ENCODE measurements at places on chromosomes 16 and 17.

GRCh38 chr17:44559634-44560554 is 2.6 kb downstream of the FZD2 start:
- no peak for DNase-seq

DNA sequence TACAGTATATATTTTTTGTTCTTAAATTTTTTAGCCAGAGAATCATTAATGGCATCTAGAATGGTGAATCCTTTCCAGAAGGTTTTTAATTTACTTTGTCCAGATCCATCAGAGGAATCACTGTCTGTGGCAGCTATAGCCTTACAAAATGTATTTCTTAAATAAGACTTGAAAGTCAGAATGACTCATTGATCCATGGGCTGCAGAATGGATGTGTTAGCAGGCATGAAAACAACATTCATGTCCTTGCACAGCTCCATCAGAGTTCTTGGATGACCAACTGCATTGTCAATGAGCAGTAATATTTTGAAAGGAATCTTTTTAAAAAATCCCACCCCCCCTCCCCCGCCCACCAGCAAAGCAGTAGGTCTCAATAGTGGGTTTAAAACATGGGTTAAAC is 51.4 kb downstream of the CACNG1 start:
- no peak for DNase-seq

DNA sequence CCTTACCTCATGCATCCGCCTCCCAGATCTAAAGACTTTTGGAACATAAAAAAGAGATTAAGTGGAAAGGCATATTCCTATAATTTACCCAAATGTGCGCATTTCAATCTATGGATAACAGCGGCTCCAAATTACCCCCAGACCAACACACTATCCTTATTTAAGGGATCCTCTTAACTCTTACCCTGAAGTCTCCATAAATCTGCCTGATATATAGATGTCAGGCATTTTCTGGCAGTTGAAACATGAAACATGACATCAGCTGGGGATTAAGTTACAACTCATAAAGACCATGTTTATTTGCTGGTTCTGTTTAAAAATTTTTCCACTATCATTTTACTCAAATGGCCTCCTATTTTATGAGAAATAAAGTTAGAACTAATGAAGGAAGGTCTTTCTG is 478.5 kb upstream of the SALL1 start:
- DNase-seq = no peak

GRCh38 chr16:67805718-67806427 is 487 bp downstream of the RANBP10 start:
- DNase-seq = no peak

DNA sequence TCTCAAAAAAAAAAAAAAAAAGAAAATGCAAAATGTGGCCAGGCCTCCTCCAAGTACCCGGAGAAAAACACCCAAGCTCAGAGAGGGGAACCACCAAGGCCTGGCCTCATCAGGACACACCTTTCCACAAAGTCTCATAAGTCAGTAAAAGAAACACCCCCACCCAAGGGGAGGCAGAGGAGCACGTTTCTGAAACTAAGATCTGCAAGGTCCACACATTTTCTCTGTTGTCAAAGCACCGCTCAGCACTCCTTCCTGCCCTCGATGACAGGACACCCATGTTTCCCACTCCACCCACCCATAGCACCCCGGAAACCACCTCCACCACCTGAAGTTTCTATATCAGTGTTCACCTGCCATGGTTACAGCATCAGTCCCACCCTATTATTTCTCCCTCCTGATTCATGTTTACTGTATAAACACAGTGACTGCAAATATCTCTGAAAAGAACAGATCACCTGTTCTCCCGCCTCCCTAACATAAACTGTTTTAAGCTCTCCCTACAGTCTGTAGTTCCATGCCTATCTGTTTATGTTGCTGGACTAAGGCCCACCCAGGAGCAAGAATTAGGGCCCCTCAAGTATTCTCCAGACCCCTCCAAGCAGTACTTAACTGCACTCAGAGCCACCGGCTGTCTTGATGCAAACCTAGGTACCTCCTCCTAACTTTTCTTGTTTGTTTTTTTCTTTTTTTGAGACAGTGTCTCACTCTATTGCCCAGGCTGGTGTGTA is 2.0 kb downstream of the CORO7 start:
- DNase-seq = no peak

DNA sequence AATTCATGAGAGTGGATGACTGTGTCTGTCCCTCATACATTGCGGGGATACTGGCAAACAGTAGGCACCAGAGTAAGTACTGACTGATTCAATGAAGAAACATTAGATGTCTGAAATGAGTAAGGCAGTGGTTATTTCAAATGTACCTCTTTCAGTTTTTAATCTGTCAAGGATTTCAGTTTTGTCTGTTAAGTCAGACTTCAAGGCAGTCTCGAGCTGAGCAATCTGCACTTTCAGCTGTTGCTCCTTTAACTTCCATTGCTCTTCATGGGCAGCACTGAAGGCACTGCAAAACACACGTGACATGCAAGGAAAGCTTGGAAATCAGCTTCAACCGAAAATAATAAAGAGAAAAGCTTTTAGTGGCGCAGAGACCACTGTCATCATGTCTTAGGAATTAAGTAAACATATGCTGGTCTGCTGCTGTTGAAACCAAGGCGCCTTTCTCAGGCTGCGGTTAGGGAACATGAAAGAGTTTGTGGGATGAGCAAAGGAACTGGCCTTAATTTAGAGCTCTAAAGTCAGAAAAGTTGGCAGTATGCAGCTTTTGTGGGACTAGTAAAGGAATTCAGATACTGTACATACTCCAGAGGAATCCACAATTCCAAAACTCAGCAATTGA is 38.8 kb downstream of the RPGRIP1L start:
- peak; percentile 16 for DNase-seq

GRCh38 chr17:68199837-68200688 is 47.8 kb upstream of the AMZ2 start:
- no peak for DNase-seq

DNA sequence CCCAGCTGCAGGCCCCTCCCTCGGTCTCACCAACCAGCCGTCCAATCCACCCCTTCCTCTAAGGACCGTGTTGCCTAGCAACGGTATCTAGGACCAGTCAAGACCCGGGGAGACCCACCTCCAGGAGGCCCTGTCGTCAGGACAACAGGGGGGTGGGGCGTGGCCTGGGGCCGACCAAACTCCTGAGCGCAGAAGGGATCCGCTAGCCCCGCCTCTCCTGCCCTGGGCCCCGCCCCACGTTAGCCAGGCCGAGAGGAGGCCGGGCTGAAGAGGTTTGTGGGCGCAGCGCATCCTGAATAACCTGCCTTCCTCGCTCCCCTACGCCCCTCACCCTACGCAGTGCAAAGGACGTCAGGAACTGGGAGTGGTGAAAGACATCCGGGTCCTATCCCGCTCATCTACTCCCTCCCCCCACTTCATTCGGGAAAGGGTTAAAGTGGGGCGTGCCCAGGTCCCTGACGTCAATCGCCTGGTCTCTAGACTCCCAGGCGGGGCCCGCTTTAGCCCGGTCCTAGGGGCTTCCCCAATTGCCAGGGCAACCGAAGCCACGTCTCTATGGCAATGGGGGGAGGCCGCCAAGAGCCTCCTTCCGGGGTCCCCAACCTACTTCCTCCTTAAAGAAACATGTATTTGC is 14.7 kb downstream of the DLG4 start:
- no peak for DNase-seq

GRCh38 chr16:75044800-75045361 is 46.1 kb downstream of the ZNRF1 start:
- no peak for DNase-seq

DNA sequence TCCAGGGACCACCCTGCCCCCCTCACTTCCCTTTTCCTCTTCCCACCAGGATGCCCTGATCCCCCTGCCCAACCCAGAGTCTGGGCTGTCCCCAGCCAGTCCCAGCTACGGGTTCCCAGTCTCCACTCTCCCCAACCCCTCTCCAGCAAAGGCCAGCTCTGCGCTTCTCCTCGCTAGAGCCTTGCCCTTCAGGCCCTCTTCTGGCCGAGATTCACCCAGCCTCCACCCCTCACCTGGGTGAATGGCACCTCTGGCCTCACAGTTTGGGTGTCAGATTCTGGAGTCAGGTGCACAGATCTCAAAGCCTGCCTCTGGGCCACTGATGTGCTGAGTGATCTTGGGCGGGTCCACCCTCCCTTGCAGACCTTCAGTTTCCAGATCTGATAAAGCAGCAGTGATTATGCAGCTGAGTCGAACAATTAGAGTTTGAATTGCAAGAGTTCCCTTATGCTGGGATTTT is 185.6 kb upstream of the TNRC6C start:
- DNase-seq = no peak

DNA sequence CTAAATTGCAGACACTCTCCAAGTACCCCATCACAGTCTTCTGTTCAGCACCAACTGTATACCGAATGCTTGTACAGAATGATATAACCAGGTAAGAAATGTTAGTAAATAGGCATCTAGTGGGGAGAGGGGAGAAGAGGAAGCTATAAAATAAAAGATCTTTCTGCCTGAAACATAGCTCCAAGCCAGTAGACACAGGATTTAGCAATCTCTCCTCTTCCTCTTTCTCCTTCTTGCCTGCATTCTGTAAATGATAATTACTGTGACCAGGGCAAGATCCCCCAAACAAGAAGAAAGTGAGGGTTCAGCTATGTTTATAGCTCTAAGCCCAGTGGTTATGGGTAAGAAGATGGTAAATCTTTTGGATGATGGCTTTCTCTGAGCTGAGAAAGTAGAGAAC is 17.9 kb downstream of the ACSM3 start:
- no peak for DNase-seq

- no peak for DNase-seq
Observed at GRCh38 chr16:57306676-57307341, 22.3 kb upstream of the PLLP start.

- DNase-seq = no peak
Observed at GRCh38 chr16:24998201-24998600, 17.0 kb downstream of the ARHGAP17 start.

- DNase-seq = no peak
Observed at GRCh38 chr17:64661726-64661975, 456 bp downstream of the SMURF2 start.

DNA sequence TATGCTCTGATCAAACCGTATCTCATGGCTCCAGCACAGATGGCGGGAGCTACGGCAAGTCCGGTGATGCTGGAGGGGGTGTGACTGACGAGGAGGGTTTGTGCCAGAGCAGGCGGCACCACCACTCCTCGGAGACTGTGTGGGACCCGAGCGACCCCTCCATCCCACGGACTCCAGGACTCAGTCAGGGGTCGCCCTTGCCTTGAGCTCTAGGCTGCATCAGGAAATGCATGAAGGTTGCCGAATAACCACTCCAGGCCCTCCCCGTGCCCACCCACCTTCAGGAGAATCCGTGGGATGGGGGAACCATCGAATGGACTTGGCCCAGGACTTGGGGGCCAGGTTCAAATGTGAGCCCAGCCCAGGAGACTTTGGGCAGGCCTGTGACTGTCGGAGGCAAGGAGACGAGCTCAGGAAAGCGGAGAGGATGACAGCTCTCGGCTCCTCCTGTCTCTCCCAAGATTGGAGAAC is 60.2 kb upstream of the ZNF469 start:
- no peak for DNase-seq

- no peak for DNase-seq
Observed at GRCh38 chr16:17417740-17418139, 53.0 kb downstream of the XYLT1 start.

DNA sequence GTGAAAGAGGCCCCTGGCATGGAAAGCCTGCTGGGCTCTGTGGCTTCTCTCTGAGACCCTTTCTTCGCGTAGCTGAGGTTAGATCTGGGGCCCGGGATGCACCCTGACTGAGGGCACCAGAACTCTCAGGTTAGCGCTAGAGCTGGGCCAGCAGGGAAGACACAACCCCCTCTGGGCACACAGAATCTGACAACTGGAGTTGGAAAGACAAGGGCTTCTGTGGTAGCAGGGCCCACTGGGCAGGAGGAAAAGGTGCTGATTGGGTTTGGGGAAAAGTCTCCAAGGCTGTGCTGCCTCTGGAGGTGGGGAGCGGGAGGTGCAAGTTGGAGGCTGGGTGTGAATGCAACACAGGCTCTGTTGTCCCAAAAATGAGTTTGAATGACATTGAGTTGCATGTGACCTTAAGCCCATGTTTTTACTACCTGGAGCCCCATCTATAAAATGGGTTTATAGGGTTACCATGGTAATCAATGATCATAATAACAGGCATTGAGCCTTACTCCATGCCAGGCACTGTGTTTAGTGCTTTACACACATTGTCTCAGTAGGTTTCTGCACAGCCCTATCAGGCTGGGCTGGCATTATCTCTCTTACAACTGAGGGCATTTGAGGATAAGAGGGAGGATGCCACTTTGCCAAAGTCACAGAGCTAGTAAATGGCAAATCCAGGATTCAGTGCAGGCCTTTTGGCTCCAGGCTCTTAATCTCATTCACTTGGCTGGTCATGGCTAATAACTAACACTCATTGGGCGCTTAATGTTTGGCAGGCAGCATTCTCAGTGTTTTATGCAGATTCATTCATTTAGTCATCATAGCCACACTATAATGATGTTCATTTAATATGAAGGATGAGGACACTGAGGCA is 9.5 kb upstream of the IGFBP4 start:
- DNase-seq = no peak

GRCh38 chr17:77352996-77353395 is 212.2 kb downstream of the SEC14L1 start:
- DNase-seq = no peak

GRCh38 chr16:85812811-85813700 is 13.6 kb downstream of the COX4I1 start:
- DNase-seq = no peak

DNA sequence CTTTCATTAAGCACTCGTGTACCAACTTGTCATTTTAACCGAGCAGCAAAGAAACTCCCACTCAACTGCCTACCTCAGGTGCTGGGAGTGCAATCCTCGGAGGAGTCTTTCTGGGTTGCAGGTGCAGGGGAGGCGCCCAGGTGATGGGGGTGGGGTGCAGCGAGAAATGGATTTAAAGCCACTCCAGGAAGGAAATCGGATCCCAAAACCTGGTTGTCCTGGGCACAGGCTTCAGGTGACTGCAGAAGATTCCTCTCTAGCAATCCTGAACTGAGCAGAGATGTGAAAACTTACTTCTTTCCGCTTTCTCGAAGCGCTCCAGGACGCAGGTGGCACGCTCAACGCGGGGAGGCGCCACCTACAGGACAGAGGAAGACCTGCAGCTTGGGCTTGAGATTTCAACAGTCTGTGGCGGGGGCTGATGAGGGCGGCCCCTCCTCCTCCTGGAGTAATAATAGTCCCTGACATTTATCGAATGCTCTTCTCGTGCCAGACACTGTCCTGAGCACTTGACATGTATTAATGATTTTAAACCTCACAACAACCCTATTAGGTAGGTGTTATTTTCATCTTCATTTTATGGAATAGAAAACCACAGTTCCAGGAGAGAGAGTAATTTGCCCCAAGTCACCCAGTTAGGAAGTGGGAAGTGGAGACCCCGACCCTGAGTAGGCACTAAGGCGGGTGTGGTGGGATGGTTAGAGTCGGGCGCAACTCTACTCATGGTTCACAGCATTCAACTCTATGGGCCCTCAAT is 27.2 kb upstream of the SKAP1 start:
- DNase-seq = peak; percentile 71

DNA sequence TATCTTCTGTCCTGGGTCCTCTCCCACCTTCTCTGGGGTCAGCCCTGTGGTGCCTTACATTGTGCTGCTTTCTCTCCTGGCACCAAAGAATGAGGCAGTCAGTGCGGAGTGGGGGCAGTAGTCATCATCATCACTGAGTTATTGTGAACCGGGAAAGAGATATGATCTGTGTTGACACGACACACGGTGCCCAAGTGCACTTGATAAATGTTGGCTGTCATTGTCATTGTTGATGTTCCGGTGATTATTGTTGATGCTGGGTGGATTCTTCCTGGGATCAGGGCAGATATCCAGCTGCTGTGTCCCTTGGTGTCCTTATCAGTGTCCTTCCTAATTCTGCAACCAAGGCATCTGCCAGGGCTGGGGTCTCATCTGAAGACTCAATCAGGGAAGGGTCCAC is 121.7 kb downstream of the ABCC6 start:
- no peak for DNase-seq

- DNase-seq = no peak
Observed at GRCh38 chr17:50165867-50166517, at the start of gene SGCA. Gene SGCA (plus strand): TSS chr17:50166005. CDS start chr17:50166041, 36 bp downstream.

Data from urothelium cell line (cell line).